ENCODE measurements at places on chromosomes 5 and 9. TPM values are rescaled to one million over a fixed set of nuclear protein-coding genes. Genes with fewer than 3 reads are reported as not detected.

DNA sequence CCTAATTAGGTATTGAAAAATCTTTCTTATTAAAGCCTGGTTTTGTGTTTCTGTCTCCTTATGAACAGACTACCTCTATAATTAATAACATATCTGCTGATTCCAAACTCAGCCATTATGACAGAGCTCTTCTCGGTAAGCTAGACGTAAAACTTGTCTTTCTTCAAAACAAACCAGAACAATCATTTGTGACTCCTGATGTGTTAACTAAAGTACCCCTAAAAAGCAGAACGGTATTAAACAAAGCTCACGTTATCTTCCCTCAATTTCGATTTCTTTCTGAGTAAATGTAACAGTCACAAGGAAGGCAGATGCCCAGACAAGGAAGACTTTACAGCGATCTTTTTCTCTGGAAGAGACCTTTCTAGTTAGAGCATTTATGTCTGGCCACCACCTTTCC, 1.8 kb downstream of the SEMA5A start:
- peak overlapping the region; percentile 91 for H3K27ac ChIP-seq
- DNase-seq = no peak
- peaks cover 5% of the 10 kb centered on the region for H3K27me3 ChIP-seq
- peaks cover 5% of the 10 kb centered on the region for H3K4me1 ChIP-seq

GRCh38 chr9:122402874-122403273, 32.0 kb downstream of the PTGS1 start:
- H3K27ac ChIP-seq = no peak overlapping the region
- H3K4me1 ChIP-seq = no peaks in the 10 kb centered on the region

DNA sequence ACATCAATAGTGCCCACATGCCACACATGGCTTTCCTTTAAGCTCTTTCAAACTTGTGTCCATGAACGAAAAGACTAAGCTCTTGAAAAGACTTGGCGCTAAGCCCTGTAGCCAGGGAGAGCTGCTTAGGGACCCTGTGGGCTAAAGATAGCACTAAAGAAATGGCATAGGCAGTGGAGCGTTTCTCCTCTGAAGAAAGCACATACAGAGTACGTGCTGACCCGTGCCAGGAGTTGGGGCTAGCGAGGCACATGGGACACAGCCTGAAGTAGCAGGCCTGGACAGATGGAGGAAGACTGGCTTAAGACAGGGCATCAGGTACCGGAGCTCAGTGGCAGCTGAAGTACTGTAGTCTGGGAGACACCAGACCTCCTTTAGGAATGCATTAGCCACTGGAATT, 39.7 kb downstream of the ADGRV1 start:
- H3K4me3 ChIP-seq = no peak overlapping the region
- no peak for DNase-seq
- H3K27ac ChIP-seq = no peak overlapping the region
- no peaks in the 10 kb centered on the region for H3K36me3 ChIP-seq
- no peaks in the 10 kb centered on the region for H3K27me3 ChIP-seq

Gene C9orf43
- total RNA-seq = 0.75 TPM

GRCh38 chr9:99973455-99973854, 67.0 kb downstream of the STX17 start:
- no peaks in the 10 kb centered on the region for H3K4me1 ChIP-seq
- H3K4me3 ChIP-seq = no peak overlapping the region
- H3K27ac ChIP-seq = no peak overlapping the region
- H3K36me3 ChIP-seq = peaks cover 5% of the 10 kb centered on the region
- no peak for DNase-seq

Gene SARDH
- total RNA-seq = 1.1 TPM

- no peaks in the 10 kb centered on the region for H3K4me1 ChIP-seq
- DNase-seq = no peak
- H3K36me3 ChIP-seq = no peaks in the 10 kb centered on the region
- H3K27me3 ChIP-seq = no peaks in the 10 kb centered on the region
These were observed 294.7 kb downstream of the CHSY3 start for GRCh38 chr5:130198927-130199326.

Gene FBXL17
- 24.8 TPM for total RNA-seq

- H3K36me3 ChIP-seq = no peaks in the 10 kb centered on the region
- H3K27ac ChIP-seq = peak overlapping the region; percentile 78
- H3K27me3 ChIP-seq = peaks cover 35% of the 10 kb centered on the region
- no peak overlapping the region for H3K4me3 ChIP-seq
- peaks cover 3% of the 10 kb centered on the region for H3K4me1 ChIP-seq
- no peak for DNase-seq
These were observed 571 bp upstream of the S1PR3 start for GRCh38 chr9:88990729-88991065.

DNA sequence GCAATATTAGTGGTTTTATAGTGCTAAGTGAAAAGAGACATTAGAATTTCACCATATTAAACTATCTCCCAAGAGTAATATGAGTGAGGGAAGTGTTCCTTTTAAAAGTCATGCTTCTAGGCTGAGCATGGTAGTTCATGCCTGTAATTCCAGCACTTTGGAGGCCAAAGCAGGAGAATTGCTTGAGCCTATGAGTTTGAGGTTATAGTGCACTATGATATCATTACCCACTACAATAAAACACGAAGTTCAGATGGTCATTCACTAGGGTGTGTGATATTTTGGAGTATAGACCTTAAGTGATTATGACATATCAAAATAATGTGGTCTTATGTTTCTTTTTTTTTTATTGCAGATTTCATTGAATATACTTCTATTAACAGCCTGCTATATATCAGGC, 6.7 kb downstream of the KIF2A start:
- H3K4me3 ChIP-seq = no peak overlapping the region
- H3K27ac ChIP-seq = no peak overlapping the region
- no peaks in the 10 kb centered on the region for H3K27me3 ChIP-seq
- DNase-seq = no peak
- H3K36me3 ChIP-seq = no peaks in the 10 kb centered on the region
- peaks cover 18% of the 10 kb centered on the region for H3K4me1 ChIP-seq

- no peaks in the 10 kb centered on the region for H3K4me1 ChIP-seq
- H3K27me3 ChIP-seq = no peaks in the 10 kb centered on the region
These were observed 515.1 kb upstream of the TNC start for GRCh38 chr9:115633104-115633503.

GRCh38 chr9:138010861-138011260, 133.3 kb downstream of the CACNA1B start:
- no peaks in the 10 kb centered on the region for H3K36me3 ChIP-seq
- no peaks in the 10 kb centered on the region for H3K27me3 ChIP-seq
- H3K4me1 ChIP-seq = no peaks in the 10 kb centered on the region
- H3K27ac ChIP-seq = no peak overlapping the region

Gene WNK2
- 174 TPM for total RNA-seq

- no peaks in the 10 kb centered on the region for H3K4me1 ChIP-seq
- H3K4me3 ChIP-seq = peak overlapping the region; percentile 41
- peaks cover 70% of the 10 kb centered on the region for H3K27me3 ChIP-seq
- peak; percentile 69 for DNase-seq
These were observed 1.2 kb upstream of the NPR3 start for GRCh38 chr5:32709750-32710549.

GRCh38 chr5:93401634-93402213, 179.3 kb downstream of the NR2F1-AS1 start:
- H3K27me3 ChIP-seq = no peaks in the 10 kb centered on the region
- no peak for DNase-seq
- H3K36me3 ChIP-seq = no peaks in the 10 kb centered on the region
- no peak overlapping the region for H3K4me3 ChIP-seq
- no peaks in the 10 kb centered on the region for H3K4me1 ChIP-seq

DNA sequence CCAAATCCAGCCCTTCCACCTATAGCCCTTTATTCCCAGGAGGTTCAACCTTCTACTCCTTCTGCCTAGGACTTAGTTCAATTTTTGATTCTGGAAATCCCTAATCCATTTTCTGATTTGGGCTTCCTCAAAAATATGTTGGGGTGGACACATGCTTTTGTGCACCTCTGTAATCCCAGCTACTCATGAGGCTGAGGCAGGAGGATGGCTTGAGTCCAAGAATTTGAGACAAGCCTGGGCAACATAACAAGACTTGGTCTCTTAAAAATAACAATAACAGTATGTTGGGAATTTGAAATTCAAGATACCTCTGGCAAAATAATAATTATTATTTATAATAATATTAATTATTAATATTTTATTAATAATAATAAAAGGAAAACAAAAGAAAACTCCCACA, 188.7 kb upstream of the TLE4 start:
- H3K27ac ChIP-seq = no peak overlapping the region
- H3K27me3 ChIP-seq = no peaks in the 10 kb centered on the region
- no peaks in the 10 kb centered on the region for H3K36me3 ChIP-seq
- no peak overlapping the region for H3K4me3 ChIP-seq

All from transverse colon (tissue), 4 donors.